ENCODE measurements at places on chromosomes 1 and 21. TPM values are rescaled to one million over a fixed set of nuclear protein-coding genes. Genes with fewer than 3 reads are reported as not detected.

The SLC5A3 gene
- 5.5 TPM for total RNA-seq

The TRIM46 gene
- 30.4 TPM for total RNA-seq

The ANGPTL7 gene
- total RNA-seq: not detected

The CD1C gene
- total RNA-seq: not detected

The PLA2G2D gene
- not detected for total RNA-seq

The C1orf105 gene
- total RNA-seq: not detected

The CRNN gene
- total RNA-seq: not detected

The SCP2 gene
- 57.5 TPM for total RNA-seq

Data from glutamatergic neuron (in vitro differentiated cells).